ENCODE measurements at places on chromosomes 1 and 21.

DNA sequence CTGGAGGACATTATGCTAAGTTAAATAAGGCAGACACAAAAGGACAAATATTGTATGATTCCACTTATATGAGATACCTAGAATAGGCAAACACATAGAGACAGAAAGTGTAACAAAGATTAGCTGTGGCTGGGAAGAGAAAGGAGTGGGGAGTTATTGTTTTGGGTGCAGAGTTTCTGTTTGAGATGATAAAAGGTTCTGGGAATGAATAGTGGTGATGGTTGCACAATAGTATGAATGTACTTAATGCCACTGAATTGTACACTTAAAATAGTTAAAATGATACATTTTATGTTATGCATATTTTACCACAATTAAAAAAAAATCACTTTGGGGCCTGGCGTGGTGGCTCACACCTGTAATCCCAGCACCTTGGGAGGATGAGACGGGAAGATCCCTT lies 21.2 kb upstream of the ERO1B start:
- peak; percentile 6 for DNase-seq

DNA sequence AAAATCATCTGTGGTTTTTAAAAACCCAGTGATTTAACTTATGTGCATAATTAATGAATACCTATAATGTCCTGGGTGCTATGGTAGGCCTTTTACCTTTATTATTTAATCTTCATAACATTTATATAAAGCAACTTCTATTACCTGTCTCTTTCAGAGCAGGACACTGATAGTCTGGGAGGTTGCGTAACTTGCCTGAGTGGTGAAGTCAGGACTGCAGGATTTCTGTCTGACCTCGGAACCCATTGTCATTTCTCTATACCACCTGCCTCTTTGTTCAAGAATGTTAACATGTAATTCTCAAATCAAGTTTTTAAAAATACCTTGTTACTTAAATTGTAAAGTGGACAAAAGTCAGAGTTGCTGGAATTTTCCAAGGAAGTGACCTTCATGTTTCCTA lies 41.0 kb upstream of the BACH1 start:
- no peak for DNase-seq

GRCh38 chr1:150567717-150568593 lies 11.5 kb downstream of the MCL1 start:
- no peak for DNase-seq

GRCh38 chr1:41351262-41352151 lies 9.7 kb upstream of the FOXO6 start:
- no peak for DNase-seq

DNA sequence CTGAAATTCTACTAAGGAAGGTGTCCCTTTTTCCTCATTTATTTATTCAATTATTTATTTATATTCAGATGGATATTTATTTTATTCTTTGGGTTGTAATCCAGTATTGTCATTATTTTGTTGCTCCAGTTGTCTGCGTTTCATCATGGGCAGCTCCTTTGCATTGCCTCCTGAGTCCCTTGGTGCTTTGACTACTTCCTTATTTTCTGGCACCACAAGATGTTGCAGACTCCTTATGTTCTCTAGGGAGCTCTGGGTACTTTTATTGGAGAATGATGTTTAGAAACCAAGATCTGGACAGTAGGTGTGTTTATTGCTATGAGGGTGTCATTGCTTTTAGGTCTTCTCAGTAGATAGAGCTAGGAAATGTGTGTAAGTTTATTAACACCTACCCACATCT lies 59.9 kb upstream of the ERRFI1 start:
- DNase-seq, result no peak

- no peak for DNase-seq
Measured at GRCh38 chr1:75587692-75588091, 23.2 kb downstream of the SLC44A5 start.

All from activated CD4-positive, alpha-beta T cell treated with anti-CD3 and anti-CD28 coated beads, Interleukin-2, Interleukin-4, amounts not matched to agents 100 ng/mL and 50 ng/mL, durations not matched to agents 16 hours and 8 hours (primary cell).